Pancreas (tissue), 10 donors: ENCODE measurements at places on chromosomes 16 and 17. TPM values are rescaled to one million over a fixed set of nuclear protein-coding genes. Genes with fewer than 3 reads are reported as not detected.

CCL1 gene
- not detected for total RNA-seq

FBXW10B gene
- 0.14 TPM for total RNA-seq

- no peaks in the 10 kb centered on the region for H3K36me3 ChIP-seq
- H3K27ac ChIP-seq = no peak overlapping the region
- no peak overlapping the region for H3K4me3 ChIP-seq
- H3K27me3 ChIP-seq = no peaks in the 10 kb centered on the region
These were observed 98.9 kb upstream of the AMZ2 start for GRCh38 chr17:68148936-68149335.

DNA sequence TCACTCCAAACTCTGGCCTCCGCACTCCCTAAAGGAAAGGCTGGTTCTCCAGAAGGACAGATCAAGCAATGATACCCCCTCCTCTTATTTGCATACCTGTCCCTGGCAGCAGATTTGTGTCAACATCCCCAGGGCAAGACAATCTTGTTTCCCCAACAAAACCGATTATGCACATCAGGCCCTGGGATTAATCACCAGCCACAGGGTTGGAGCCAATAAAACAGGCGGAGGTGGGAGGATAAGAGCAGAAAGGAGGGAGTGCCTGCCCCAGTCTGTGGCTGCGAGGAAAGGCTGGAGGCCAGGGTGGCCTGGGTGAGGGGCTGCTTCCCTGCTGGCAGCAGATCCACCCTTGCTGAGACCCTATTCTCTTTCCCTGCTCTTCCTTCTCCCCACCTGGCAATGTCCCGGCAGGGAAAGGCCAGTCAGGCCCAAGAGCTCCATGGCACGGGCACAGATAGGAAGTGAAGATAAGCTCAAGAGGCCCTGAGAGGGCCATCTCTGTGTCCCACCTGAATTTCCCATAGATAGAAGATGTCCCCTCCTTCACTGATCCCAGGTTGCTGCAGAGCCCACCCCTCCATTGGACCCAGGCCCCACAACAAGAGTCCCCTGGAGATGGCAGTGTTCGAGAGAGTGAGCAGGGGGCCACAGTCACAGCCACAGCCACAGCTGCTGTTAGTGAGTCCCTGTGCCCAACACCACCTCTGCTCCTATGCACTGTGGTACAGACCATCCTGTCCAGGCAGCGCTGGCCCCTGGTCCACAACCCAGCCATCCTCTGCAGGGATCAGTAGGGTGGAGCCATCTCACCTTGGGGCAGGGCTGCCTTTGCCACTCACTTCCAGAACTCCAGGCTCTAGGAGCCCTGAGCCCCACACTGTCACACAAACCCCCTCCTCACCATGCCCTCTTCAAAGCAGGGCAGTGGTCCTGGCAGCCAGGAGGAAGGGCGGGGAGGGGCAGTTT, 137.5 kb downstream of the SDK2 start:
- no peaks in the 10 kb centered on the region for H3K4me1 ChIP-seq
- H3K4me3 ChIP-seq = no peak overlapping the region
- H3K27ac ChIP-seq = no peak overlapping the region
- DNase-seq = no peak

SCN4A gene
- 0.09 TPM for total RNA-seq
